Cortex of kidney (tissue), 1 donor: ENCODE measurements at places on chromosomes 3 and 15.

GRCh38 chr3:151478335-151478697 is 17.5 kb upstream of the IGSF10 start:
- no peak for DNase-seq

DNA sequence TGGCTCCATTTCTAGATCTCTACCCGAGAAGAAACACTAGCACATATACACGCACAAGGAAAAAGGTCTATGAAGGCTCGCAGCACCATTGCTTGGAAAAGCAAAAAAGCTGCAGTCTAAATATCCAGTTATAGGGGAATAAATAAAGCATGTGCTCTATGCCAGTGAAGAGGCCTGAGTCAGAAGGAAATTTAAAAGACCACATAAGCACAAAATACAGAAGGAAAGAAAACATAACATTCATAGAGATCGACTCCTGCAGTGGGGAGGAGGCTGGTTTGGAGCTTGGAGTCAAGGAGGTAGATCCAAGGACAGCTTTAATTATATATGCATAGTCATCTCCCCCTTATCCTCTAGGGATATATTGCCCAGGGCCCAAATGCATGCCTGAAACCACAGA is 114.4 kb downstream of the PDZRN3 start:
- DNase-seq, result no peak

DNA sequence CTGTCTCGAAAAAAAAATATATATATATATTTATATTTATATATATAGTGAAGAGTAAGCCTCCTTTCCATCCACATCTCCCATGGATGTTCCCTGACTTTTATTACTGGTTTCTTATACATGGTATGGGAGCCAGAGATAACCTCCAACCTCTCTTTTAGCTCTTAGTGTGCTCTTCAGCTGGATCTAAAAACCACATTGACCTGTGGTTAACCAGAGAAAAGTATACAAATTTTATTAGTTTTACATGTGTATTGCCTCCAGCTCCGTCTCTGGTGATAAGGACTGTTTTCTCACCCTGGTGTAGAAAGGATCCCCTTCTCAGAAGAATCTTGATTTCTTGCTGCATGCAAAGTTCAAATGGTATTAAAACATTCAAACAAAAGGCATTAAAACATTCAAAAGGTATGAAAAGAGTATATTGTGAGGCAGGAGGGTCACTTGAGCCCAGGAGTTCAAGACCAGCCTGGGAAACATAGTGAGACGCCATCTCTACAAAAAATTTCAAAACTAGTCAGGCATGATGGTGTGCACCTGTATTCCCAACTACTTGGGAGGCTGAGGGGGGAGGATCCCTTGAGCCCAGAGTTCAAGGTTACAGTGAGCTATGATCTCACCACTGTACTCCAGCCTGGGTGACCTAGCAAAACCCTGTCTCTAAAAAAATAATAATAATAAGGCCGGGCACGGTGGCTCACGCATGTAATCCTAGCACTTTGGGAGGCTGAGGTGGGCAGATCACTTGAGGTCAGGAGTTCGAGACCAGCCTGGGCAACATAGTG is 13.5 kb upstream of the TTBK2 start:
- no peak for DNase-seq

- DNase-seq, result no peak
These were observed 168.3 kb upstream of the LPP start for GRCh38 chr3:187985647-187986046.

GRCh38 chr3:109532257-109533216 is 195.2 kb upstream of the DPPA4 start:
- DNase-seq, result no peak

DNA sequence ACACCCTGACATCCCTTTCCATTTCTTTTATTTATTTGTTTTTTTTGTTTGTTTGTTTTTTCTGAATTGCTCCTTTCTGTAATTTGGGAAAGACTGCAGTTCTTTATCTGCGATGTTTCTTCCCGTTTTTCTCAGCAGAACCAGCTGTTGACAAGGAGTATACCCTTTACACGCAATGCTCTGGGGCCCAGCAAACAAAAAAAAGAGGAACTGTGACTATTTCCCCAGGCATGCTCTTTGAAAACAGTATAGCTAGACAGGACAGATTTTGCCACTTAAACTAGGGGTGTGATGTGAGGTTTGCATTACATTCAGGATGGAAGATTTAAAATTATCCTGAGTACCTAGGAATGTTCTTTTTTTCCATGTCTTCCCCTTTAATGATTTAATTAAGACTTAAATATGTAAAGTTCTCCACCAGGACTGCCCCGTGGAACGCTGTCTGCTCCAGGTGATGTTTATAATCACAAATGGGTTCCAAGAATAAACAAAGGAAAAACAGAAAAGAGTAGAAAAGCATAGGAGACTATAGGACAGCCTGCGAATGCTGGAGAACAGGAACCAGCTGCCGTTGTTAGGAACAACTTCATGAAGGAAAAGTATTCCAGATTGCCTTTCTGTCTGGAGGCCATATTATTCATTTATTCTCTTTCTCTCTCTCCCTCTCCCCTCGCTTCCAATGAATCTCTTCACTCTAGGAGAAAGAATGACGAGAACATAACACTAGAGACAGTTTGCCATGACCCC is 43.3 kb downstream of the TGFBR2 start:
- DNase-seq, result no peak

DNA sequence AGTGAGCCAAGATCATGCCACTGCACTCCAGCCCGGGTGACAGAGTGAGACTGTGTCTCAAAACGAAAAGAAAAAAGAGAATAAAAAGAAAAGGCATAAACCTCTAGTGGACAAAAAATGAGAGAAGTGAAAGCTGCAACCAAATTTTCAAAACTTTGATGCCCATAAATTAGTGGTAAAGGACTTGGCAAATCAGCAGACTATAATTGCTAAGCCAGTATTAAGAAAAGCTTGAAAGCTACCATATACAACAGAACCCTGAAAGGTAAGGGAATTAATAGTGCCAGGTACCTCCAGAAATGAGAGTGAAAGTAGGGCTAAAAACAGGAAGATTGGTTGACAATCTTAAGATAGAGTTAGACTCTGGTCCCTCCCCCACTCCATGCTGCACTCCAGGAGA is 32.9 kb upstream of the SLC22A13 start:
- DNase-seq, result no peak

GRCh38 chr3:48928679-48929078 is 10.0 kb downstream of the ARIH2 start:
- no peak for DNase-seq

DNA sequence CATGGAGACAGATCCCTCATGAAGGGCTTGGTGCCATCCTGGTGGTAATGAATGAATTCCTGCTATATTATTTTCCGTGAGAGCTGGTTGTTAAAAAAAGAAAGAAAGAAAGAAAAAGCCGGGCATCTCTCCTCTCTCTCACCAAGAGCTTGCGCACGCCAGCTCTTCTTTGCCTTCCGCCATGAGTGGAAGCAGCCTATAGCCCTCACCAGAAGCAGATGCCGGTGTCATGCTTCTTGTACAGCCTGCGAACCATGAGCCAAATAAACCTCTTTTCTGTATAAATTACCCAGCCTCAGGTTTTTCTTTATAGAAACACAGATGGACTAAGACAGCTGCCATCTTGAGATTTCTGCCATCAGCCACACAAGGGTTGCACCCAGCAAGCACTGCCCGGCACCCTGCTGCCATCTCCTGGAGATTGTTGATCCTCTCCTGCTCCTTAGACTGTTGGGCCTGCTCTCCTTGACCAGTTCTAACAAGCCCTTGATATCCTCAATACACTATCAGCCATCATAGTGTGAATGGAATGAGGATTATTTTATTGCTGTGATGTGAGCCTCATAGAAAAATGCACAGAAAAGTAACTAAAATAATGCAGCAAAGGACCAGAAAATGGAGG is 3.5 kb upstream of the AHSG start:
- DNase-seq, result no peak

DNA sequence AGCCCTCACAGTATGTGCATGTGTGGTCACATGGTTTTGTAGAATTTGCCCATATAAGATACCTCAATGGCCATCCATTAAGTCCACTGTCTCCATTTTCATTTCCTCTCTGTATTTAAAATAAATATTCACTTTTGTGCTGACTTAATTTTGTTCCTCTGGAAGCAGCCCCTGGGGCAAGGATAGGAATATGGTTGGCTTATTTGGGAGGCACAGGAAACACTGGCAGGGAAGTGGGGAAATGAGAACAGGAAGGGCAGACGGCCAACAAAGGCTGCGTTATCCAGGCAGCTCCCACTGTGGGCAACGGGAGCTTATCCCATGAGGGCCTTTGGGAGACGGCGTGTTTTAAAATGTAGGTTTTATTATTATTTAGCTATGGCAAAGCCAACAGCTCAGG is 148.6 kb downstream of the SHQ1 start:
- no peak for DNase-seq

DNA sequence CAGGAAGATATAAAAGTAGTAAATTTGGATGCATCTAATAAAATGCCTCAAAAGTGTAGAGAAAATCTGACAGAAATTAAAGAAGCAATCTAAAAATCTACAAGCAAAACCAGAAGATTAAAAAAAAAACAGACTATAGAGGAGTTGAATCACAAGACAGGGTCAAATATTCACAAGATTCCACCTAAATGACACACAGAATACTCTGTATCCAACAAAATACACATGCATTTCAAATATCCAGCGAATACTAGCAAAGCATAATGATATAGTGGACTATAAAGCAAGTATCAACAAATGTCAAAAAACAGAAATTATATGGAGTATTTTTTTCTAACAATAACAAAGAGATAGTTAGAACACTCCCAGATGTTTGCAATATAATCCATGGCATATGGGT is 20.5 kb upstream of the ACTC1 start:
- DNase-seq, result no peak

DNA sequence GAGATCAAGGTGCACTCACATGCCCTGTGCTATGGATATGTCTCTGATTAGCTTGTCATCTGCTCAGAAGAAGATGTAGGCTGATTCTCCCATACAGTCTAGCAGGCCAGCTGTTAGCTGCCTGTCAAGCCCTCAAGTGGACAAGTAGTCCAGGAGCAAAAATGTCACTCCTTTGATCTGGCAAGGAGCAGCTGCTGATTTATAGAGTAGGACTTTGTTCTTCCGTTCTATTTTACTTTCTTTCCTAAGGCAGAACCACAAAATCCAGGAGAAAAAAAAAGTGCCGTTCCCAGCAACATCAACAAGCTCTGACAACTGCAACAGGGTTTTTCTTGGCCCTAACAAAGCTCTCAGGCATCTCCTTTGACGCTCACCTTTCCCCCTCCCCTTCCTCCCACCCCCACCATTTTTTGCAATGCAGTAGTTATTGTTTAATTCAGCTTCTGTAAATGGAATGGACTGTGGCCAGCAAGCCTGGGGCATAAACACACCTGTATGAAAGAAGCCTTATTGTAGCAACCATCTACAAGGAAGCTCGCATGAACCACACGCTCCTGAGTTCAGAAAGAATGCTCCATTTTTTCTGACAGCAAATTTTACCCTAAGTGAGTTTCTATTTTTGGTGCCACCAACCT is 196.3 kb downstream of the MEIS2 start:
- no peak for DNase-seq

- DNase-seq, result no peak
These were observed 18.7 kb upstream of the PLXNA1 start for GRCh38 chr3:126964261-126964660.

GRCh38 chr3:31353166-31353565 is 179.6 kb upstream of the STT3B start:
- DNase-seq, result no peak

GRCh38 chr3:172129850-172130716 is 90.7 kb downstream of the FNDC3B start:
- no peak for DNase-seq

- DNase-seq, result no peak
These were observed 4.4 kb upstream of the TPM1 start for GRCh38 chr15:63037976-63038720.

- no peak for DNase-seq
These were observed 311.4 kb downstream of the TBC1D5 start for GRCh38 chr3:17431004-17431403.

DNA sequence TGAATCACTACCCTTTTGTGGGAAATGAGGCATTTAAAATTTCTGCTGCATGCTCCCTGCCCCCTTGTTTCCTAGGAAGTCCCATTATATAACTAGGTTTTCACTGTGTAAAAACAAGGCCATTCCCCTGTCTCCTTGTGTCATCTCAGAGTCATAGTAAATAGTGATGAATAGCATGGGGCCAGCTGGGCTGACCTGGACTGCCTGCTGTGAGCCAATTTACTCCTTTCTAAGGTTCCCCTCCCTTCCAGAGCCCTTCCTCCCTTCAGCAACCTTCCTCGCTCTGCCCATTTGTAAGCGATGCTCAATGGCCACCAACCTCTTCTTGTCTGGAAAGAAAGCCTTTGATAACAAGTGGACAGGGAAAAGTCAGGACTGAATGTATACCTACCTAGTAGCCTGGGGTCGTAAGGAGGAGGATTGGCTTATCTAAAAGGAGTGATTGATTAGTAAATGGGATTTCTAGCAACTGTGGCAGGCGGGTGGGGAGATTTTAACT is 11.7 kb downstream of the ITGA11 start:
- DNase-seq, result no peak
